Upper lobe of left lung (tissue), 6 donors: ENCODE measurements at places on chromosomes 7 and 10. TPM values are rescaled to one million over a fixed set of nuclear protein-coding genes. Genes with fewer than 3 reads are reported as not detected.

DNA sequence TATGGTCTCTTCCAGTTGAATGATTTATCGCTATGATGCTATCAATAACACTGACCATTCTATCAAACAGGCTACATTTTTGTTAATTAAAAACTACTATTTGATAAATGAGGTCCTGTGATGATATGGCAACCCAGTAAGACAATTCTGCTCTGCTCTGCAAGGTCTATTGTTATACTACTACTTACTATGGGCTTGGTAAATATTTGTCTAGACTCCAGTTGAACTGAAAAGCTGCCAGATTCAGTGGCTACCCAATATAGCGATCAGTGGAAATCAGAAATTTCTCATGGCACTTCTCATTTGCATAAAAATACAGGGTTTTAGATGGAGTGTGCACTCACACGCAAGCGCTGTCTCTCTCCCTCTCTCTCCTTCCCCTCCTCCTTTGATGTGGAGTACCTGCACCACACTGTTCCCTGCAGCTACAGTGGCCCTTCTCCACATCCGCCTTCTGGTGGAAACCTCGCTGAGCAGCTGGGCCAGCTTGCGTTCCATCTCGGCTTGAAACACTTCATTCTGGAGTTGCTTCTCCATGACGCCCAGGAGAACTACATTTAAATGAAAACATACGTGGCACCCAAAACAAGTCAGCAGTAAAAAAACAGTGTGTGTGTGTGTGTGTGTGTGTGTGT lies 77.9 kb downstream of the KIAA1549 start:
- H3K27ac ChIP-seq, result no peak overlapping the region
- DNase-seq, result no peak
- H3K4me1 ChIP-seq, result peaks cover 4% of the 10 kb centered on the region
- H3K36me3 ChIP-seq, result no peaks in the 10 kb centered on the region

Gene REPIN1
- 125 TPM for total RNA-seq

- no peak for DNase-seq
- H3K36me3 ChIP-seq, result no peaks in the 10 kb centered on the region
- no peak overlapping the region for H3K4me3 ChIP-seq
- H3K27ac ChIP-seq, result no peak overlapping the region
- H3K27me3 ChIP-seq, result no peaks in the 10 kb centered on the region
- no peaks in the 10 kb centered on the region for H3K4me1 ChIP-seq
Observed at GRCh38 chr7:17153536-17153935, 144.9 kb upstream of the AHR start.

- H3K4me1 ChIP-seq, result peaks cover 14% of the 10 kb centered on the region
- no peak overlapping the region for H3K27ac ChIP-seq
- H3K4me3 ChIP-seq, result no peak overlapping the region
Observed at GRCh38 chr10:95456516-95456915, 104.7 kb downstream of the SORBS1 start.

Gene NEUROD6
- not detected for total RNA-seq

GRCh38 chr7:111101856-111102646 lies 11.1 kb downstream of the LRRN3 start:
- no peak overlapping the region for H3K27ac ChIP-seq
- H3K4me3 ChIP-seq, result no peak overlapping the region
- H3K27me3 ChIP-seq, result no peaks in the 10 kb centered on the region
- no peaks in the 10 kb centered on the region for H3K36me3 ChIP-seq

GRCh38 chr7:86130268-86130667 lies 513.4 kb upstream of the GRM3 start:
- DNase-seq, result no peak
- no peaks in the 10 kb centered on the region for H3K27me3 ChIP-seq
- no peaks in the 10 kb centered on the region for H3K36me3 ChIP-seq

Gene DENND2A
- total RNA-seq, result 27.8 TPM

DNA sequence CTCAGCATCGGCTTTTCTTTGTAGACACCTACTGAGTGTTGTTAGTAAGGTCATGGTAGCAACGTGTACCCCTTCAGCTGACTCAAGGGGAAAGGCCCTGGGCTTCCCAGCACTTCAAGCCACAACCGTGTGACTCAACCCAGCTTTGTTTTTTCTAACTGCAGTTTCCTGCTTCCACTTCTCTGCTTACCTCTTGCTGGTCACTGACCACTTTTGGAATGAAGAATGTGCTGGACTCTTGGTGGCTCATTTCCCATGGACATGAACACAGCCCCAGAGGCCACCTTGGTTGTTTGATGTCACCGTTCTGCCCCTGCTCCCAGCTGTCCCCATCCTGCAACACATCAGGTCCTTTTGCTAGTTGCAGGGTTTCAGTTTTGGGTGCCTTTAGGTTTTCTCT lies 69.5 kb upstream of the ZNF438 start:
- H3K4me1 ChIP-seq, result peaks cover 3% of the 10 kb centered on the region
- no peak overlapping the region for H3K4me3 ChIP-seq
- no peaks in the 10 kb centered on the region for H3K27me3 ChIP-seq
- no peak overlapping the region for H3K27ac ChIP-seq

Gene DCLRE1A
- total RNA-seq, result 6.3 TPM

GRCh38 chr7:104943502-104944343 lies 70.3 kb upstream of the KMT2E start:
- H3K27ac ChIP-seq, result peak overlapping the region; percentile 94
- H3K4me3 ChIP-seq, result peak overlapping the region; percentile 40
- no peaks in the 10 kb centered on the region for H3K27me3 ChIP-seq
- DNase-seq, result peak; percentile 88

Gene PTPRN2
- 5.9 TPM for total RNA-seq

Gene TRPV6
- 0.79 TPM for total RNA-seq

- H3K27ac ChIP-seq, result no peak overlapping the region
- DNase-seq, result no peak
- no peaks in the 10 kb centered on the region for H3K27me3 ChIP-seq
- H3K4me3 ChIP-seq, result no peak overlapping the region
- no peaks in the 10 kb centered on the region for H3K36me3 ChIP-seq
Observed at GRCh38 chr10:51313251-51313650, 239.0 kb downstream of the PRKG1 start.

- H3K4me1 ChIP-seq, result no peaks in the 10 kb centered on the region
- H3K27ac ChIP-seq, result no peak overlapping the region
- H3K36me3 ChIP-seq, result no peaks in the 10 kb centered on the region
- H3K27me3 ChIP-seq, result no peaks in the 10 kb centered on the region
- no peak overlapping the region for H3K4me3 ChIP-seq
- DNase-seq, result no peak
Observed at GRCh38 chr7:41439515-41439879, 263.4 kb downstream of the INHBA start.

DNA sequence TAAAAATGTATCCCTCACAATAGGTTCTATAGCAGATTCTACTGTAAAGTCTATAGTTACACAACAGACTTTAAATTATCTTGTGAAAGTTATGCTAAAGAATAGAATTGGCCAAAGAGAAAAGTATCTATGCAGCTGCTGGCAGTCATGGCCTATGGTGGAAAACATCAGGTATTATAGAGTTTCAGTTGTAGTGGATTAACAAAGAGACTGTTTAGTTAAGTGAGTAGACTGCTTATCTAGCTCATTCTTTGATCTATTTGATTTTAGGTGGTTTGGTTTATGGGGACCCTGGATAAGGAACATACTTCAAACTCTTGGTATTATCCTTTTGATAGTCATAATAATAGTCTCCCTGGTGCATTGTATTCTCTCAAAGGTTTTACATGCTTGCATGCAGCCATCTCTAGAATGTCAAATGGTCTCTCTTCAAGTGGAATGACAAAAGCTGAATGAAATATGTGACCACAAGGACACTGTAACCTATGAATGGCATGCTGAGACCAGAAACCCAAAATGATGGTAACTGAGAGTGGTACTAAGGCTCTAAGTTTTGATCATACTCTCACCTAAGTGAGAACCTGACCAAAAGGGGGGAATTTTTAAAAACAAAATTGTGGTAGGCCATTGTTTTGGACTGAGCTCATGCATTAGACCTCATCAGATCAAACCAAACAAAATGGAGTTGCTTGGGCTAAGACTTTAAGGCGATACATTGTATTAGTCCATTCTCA lies 54.9 kb upstream of the NAMPT start:
- H3K4me3 ChIP-seq, result no peak overlapping the region
- H3K36me3 ChIP-seq, result no peaks in the 10 kb centered on the region
- no peaks in the 10 kb centered on the region for H3K4me1 ChIP-seq
- H3K27ac ChIP-seq, result no peak overlapping the region

- H3K36me3 ChIP-seq, result no peaks in the 10 kb centered on the region
- no peak overlapping the region for H3K4me3 ChIP-seq
- DNase-seq, result no peak
- no peak overlapping the region for H3K27ac ChIP-seq
- no peaks in the 10 kb centered on the region for H3K27me3 ChIP-seq
Observed at GRCh38 chr10:89465196-89465595, 50.8 kb downstream of the IFIT5 start.

- no peaks in the 10 kb centered on the region for H3K4me1 ChIP-seq
- no peaks in the 10 kb centered on the region for H3K27me3 ChIP-seq
- H3K4me3 ChIP-seq, result no peak overlapping the region
- no peaks in the 10 kb centered on the region for H3K36me3 ChIP-seq
- DNase-seq, result no peak
Observed at GRCh38 chr7:14385074-14385473, 395.6 kb upstream of the ETV1 start.

Gene HYAL4
- total RNA-seq, result not detected
